ENCODE measurements at places on chromosomes 12 and 14.

DNA sequence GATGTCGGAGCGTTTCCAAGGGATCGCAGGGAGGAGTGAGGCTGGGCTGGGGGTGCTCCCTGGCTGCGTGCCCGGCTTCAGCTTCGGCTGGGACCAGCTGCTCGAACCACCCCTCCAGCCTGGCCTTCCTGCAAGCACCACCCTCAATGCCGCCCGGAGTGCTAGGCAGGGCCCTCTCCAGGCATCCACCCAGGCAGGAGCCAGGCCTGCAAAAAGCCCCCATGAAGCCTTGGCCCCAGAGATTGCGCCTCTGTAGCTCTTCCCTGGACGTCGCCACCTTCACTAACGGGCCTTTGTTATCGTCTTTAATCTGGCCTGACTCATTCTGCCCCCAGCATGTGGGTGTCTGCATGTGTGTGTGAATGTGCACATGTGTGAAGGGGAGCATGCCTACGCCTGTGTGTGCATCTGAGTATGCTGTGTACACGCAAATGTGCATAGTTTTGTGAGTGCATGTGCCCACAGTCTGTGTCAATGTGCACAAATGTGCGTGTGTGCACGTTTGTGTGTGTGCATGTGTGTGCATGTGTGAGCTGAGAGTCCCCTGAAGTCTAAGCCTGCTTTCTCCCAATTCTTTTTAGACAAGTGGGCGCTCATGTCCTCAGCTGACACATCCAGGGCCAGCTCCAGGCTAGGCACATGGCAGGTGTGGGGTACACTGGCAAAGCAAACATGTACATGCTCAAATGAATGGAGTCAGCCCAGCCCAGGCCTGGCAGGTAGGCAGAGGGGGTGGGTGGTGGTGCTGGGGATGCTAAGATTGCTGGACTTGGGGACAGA is 195.4 kb upstream of the C14orf180 start:
- DNase-seq, result no peak

DNA sequence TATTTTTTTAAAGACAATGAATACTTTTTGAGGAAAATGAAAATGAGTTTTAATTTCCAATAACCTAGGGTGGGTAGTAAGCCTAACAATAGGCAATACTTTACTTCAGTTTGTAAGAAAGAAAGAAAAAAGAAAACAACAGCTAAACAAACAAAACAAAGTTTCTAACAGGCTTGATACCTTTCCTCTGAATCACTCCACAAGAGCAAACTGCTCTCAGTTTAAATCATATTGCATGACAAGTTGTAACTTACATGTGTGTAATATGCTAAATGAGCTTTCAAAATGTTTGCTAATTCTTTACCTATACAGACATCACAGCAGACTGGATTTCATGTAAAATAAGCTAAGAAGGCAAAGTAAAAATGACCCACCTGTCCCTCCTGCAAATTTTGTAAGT is 6.7 kb upstream of the LMO3 start:
- DNase-seq, result peak; percentile 26

DNA sequence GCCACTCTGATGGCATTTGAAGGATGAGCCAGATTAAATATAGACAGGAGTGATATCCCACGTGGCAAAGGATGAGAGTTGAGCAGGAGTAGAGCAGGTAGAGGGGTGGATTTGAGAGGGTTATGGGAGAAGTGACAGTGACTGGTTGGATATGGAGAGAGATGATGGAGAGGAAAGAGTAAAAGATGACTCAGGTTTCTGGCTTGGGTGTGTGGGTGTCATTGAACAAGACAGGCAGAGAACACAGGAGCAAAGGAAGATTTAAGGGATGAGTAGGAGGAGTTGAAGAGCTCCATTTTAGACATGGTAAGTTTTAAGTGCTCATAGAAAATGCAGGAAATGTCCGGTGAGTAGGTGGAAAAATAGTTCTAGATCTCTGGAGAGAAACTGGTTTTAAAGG is 136.9 kb downstream of the EGLN3 start:
- no peak for DNase-seq

DNA sequence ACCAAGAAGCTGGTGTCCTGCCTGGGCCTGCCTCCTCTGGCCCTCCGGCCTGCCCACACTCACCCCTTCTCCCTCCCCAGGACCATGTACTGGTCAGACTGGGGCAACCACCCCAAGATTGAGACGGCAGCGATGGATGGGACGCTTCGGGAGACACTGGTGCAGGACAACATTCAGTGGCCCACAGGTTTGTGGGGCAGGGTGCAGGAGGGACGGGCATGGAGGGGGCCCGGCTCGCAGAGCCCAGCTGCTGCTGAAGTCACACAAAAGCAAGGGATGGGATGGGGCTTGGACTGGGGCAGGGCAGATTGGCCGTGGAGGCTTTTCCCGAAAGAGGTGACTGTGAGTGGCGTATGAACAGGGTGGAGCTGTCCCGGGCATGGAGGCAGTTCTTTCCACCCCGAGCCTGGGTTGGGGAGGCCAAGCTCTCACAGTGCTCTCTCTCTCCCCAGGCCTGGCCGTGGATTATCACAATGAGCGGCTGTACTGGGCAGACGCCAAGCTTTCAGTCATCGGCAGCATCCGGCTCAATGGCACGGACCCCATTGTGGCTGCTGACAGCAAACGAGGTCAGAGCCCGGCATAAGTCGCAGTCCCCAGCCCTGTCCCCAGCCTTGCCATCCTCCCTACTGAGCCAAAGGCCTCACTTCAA is 7.8 kb upstream of the NXPH4 start:
- DNase-seq, result no peak

DNA sequence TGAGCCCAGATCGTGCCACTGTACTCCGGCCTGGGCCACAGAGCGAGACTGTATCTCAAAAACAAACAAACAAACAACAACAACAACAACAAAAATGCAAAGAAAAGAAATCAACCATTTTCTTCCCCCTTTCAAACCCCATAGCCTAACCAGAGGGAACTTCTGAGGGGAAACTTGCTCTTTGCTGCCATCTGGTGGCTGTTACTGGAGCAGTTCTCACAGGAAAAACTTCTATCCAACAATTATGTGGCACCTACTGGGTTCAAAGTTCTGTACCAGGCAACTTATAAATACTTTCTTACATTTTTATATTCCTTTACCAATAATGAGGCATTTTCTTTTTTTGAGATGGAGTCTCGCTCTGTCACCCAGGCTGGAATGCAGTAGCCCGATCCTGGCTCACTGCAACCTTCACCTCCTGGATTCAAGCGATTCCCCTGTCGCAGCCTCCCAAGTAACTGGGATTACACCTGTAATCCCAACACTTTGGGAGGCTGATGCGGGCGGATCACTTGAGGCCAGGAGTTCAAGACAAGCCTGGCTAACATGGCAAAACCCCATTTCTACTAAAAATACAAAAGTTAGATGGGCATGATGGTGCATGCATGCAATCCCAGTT is 50.9 kb upstream of the BICDL1 start:
- peak; percentile 86 for DNase-seq

DNA sequence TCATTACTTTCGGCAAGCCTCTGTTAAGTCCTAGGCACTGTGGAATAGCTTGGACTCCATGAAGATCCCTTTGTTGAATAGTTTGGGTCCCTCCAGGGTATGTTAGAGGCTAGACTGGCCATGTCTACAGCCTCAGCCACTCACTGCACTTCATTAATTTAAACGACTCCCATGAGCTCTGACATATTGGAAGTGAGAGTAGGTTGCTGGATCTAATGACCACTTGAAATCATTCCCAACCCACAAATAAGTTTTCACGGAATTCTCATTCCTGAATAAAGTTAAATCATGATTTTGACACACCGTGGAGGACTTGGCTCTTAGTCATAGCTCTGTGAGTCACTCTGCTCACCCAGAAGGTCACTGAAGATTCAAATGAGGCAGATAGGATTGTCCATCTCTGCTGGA is 21.4 kb upstream of the APPL2 start:
- peak; percentile 81 for DNase-seq

DNA sequence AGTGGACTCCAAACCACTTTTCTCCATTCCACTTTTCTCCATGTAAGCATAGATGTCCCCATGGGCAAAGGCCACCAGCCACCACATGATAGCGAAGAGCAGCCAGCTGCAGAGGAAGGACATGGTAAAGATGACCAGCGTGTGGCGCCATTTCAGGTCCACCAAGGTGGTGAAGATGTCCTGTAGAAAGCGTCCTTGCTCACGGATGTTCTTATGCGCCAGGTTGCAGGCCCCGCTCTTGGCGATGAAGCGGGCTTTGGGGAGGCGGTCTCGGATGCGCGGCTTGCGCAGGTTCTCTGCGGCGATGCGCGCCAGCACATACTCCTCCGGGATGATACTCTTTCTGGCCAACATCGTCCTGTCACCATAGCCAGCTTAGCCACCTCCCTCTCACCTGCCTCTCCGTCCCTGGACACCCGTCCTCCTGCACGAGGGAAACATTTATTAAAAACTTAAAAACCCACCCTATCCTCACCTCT is 1.2 kb downstream of the KCNJ8 start:
- peak; percentile 11 for DNase-seq

DNA sequence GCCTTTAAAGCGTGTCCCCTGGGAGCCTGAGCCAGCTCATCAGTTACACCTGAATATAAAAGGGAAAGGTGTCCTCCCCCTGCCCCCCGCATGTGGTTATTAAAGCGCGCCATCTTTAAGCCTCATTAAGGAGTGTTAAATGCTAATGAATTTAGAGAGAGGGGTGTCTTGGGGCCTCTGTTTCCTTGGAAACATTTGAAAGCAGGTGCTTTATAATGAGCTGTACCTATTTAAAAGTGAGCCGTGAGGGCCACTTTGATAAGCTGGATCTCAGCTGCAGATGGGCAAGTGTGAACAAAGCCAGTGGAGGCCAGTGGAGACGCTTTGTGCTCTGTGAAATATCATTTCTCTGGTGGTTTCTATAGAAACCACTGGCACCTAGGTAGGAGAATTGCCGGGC is 84.0 kb downstream of the BEGAIN start:
- no peak for DNase-seq

- DNase-seq, result no peak
These were observed 118.8 kb downstream of the LLPH start for GRCh38 chr12:66011731-66012130.

DNA sequence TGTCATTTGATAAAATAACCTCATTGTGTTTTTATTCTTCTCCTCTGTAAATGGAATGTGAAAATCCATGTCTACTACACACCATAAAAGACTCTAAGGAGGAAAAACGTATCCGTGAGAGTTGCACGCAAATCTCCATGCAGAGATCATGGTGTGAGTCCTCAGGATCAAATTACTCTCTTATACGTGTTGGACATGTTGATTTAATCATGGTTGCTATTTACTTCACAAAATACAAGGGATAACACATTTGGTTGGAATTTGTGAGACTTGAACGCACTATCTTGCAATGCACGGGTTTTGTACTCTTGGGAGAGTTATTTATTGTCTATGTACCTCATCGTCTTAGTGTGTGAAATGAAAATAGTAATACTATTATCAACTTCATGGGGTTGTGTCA is 128.0 kb upstream of the RASSF8 start:
- no peak for DNase-seq

DNA sequence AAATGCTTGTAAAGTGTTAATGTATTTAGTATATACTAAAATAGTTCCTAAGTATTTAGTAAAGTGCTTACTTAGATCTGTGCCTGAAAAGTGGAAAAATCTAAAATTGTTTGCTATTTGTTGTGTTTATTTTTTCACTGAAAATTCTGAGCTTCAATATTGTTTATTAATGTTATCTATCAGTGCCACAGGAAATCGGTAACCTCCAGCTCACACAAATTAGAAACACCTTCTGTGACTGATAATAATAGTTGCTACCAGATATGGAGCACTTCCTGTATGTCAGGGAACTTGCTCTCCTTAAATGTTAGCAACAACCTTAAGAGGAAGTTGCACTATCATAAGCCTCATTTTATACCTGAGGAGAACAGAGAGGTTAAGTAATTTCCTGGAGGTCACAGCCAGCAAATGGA is 723 bp upstream of the LRP10 start:
- no peak for DNase-seq

DNA sequence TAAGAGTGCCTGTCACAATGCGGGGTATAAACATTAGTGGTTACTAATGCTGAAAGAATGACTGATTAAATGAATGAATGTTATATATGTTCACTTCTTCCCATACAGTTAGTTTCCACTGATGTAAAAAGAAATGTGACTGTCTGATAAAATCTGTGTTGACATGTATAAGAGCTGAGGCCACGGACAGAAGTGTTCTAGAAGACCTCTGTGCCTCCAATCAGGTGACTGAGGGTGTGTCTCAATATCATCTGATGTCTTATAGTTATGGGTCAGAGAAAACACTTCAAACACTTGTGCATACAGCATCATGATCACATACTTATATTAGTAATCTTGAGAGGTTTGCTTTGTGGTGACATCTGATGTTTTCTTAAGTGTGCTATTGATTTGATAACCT is 183.4 kb downstream of the TTC7B start:
- DNase-seq, result no peak

DNA sequence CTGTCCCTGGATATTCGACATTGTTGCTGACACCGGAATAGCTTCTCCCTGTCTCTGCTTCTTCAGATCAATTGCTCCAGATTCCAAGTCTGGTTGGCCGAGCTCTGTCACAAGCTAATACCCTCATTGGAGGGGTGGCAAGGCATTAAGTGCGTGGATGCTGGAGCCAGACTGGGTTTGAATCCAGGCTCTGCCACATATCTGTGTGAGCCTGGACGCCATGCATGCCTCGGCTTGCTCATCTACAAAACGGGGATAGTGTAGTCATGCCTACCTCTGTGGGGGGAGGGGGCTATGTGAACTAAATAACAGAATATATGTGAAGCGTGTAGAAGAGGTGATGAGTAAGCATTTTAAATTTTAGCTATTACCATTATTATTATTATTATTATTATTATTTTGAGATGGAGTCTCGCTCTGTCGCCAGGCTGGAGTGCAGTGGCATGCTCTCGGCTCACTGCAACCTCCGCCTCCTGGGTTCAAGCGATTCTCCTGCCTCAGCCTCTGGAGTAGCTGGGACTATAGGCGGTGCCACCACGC is 97.3 kb downstream of the AACS start:
- no peak for DNase-seq

DNA sequence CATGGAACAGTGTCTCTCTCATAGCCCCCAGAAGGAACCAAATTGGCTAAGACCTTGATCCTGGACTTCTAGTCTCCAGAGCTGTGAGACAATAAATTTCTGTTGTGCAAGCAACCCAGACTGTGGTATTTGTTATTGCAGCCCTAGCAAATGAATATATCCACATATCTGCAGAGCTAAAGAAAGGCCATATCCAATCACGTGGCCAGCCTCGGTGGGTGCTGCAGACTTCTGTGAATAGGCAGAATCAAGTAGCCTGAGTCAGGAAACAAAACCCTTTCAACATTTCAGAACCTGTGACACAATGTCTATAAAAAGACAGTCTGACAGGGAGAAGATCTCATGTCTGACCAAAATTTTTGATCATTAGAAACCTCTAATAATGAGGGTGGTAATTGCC is 71.0 kb upstream of the CPM start:
- no peak for DNase-seq

DNA sequence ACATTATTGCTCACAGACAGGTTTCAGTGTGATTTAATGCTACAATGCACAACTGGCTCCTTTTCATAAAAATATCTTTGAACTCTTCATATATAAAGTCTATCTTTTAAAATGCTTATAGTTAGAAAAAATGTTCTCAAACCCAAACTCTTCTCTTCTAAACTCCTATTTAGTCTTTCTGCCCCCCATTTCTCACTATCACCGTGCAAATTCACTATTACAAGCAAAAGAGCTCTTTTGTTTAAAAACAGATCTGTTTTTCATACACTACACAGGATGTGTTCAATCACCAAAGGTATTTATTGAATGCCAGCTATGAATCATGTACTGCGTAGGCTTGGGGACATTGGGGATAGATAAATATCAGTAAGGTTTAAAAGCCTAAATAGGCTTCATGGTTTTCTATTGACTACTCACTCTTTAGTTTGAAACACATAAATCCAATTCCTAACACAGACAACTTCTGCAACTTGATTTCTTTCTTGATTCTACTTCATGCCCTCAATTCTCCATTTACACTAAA is 692.3 kb downstream of the C12orf50 start:
- DNase-seq, result peak; percentile 59

Measured in PC-3 (cell line).